ENCODE measurements at places on chromosomes 2 and 18. TPM values are rescaled to one million over a fixed set of nuclear protein-coding genes. Genes with fewer than 3 reads are reported as not detected.

The TMEM163 gene
- total RNA-seq, result 0.06 TPM

The TMEM247 gene
- total RNA-seq, result not detected

The NT5C1B gene
- not detected for total RNA-seq

The CYP27A1 gene
- 0.18 TPM for total RNA-seq

The PCARE gene
- total RNA-seq, result not detected

The ZNF516 gene
- total RNA-seq, result 6.8 TPM
